COLO829 (cell line): ENCODE measurements at places on chromosomes 6 and 20.

- DNase-seq = no peak
Observed at GRCh38 chr20:19112828-19113227, 99.6 kb upstream of the SLC24A3 start.

- DNase-seq = no peak
Observed at GRCh38 chr6:43707767-43708166, 20.2 kb upstream of the MRPS18A start.

- DNase-seq = no peak
Observed at GRCh38 chr6:9657994-9658393, 756.9 kb downstream of the TFAP2A start.

DNA sequence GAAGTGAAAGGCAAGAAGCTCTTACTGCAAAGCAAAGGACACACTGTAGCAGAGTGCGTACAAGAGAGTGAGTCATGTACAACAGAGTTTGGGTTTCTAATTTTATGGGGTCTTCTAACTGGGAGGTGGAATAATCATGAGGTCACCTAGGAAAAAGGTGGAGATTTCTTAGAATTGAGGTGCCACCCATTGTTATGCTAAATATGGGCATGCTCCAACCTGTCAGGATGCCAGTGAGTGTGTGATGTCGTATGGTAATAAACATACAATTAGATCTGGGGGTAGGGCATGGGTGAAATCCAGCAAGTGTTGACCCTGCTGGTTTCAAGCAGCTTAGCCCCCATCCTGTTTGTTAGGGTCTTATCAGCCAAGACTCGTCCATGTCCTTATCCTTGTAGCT, 46.6 kb downstream of the OR2B6 start:
- DNase-seq = no peak

GRCh38 chr6:42279966-42280629, 62.4 kb upstream of the MRPS10 start:
- no peak for DNase-seq

GRCh38 chr20:35821807-35822242, 50.0 kb downstream of the PHF20 start:
- peak; percentile 32 for DNase-seq

DNA sequence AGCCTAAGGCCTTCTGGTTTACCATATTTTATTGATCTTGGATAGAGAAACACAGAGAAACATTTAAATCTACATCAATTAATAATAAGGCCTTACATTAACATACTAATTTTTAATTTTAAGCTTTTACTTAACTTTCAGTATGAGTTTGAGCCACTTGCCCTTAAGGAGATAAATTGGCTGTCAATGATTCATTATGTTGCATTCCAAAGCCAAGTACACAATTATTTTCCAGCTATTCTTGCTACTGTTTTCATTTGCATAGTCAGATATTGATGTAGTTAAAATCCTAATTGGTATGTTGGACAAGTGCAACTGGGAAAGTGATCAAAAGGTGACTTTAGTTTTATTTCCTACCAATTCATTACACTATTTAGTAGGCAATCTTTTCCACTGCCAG, 58.2 kb downstream of the MOCS1 start:
- DNase-seq = no peak

DNA sequence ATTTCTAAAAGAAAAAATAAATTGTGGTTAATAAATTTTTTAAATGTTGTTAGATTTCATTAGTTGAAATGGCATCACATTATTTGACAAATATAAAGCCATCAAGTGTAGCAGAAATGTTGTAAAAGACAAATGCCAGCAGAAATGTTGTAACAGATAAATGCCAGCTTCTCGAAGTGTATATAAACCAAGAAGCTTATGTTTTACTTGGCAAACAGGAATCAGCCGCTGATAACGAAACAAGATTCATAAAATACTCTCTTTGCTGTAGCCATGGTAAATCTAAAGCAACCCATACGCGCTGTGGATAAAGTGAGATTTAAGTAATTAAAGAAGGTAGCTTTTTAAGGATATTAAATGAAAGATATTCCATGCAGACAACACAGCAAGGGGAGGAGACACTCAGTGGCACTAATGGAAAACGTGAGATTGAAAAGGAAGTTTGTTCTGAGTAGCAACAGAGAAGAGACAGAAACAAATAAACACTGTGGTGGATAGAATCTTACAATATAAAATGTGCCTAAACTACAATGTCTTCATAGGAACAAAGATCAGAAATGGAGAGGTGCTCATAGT, 29.6 kb downstream of the BTBD9 start:
- DNase-seq = no peak

DNA sequence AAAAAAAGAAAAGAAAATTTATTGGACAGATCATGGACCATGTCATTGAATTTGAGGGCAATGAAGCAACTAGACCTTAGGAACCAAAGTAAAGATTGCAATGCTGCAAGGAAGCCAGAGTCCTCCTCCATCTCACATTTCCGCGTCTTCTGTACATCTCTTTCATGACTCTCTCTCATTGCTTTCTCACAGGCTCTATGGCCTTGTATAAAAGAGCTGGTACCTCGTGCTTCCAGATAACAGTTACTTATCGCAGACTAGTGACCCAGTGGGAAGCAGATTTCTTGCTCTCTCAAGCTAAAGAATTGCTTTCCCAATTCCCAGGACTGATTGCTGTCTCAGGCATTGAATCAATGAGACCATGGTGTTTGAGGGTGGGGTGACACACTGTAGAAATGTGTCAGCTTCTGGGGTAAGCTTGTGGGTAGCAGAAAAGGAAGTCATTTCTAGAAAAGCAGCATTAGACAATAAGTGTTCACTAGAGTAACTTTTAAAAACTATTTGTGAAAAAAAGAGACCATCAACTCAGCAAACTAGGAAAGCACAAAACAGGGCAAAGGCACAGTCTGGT, 635.3 kb downstream of the UTRN start:
- no peak for DNase-seq

DNA sequence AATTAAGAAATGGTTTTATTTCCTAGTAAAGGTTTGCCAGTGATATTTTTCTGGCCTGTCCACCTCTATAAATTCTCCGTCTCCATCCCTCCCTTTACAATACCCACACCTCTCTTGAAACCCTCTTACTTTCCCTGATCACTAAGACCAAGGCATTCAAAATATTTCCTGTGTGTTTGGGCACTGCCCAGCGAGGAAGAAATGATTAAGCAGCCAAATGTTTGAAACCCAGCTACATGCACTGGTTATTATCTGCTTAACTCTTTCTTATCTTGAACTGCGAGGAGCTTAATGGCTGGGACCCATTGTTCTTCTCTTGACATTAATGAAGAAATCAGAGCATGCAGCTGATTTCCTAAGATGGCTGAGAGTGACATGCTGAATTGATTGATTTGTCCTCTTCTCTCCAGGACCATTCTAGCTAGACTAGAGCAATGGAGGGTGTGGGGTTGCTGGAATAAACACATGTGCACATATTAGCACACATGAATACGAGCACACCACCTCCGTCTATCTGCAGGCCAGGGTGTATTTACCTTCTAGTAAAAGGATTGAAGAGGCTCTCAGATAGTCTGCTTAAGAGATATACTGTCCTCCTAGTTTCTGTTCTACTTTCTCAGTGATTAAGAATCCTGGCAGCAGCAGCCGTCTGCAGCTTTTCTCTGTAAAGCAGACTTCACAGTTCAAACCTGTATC, 46.1 kb upstream of the PRDM1 start:
- DNase-seq = no peak

DNA sequence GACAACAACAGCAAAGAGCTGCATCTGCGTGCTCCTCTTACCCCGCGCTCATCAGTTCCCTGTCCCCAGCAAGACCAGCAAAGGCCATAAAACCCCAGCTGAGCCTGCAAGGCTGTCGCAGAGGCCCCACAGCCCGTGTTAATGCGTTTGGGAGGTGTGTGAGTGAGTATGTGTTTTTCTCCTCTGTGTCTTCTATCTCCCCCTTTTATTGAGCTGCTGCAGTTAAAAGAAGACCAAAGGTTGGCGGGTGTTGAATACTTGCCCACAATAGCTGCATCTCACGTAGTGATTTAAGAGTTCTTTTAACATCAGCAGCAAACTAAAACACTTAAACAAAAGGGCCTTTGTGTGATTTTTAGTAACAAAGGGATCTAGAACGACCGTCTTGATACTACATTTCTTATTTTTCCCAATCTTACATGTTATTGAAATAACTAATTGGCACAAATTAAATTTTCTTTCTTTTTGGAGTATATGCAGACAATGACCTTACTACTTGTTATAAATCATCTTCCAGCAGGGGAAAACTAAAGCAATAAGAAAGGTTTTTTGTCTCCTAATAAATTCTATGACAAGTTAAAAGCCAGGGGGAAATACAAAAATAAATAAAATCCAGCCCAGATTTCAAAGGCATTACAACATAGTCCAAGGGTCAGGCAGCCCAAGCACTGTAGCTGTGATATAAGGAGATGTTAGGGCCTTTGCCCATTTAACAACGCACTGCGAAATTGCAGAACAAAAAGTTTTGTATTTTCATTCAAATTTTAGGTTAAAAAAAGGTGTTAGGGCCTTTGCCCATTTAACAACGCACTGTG, 27.2 kb upstream of the CNKSR3 start:
- DNase-seq = no peak

GRCh38 chr6:79184641-79185040, 49.8 kb downstream of the HMGN3 start:
- no peak for DNase-seq

- DNase-seq = peak; percentile 51
Observed at GRCh38 chr6:143941852-143942627, 66.0 kb downstream of the PLAGL1 start.

GRCh38 chr6:116685437-116685993, 4.5 kb downstream of the KPNA5 start:
- DNase-seq = no peak
